ENCODE measurements at places on chromosomes 6 and 20.
A peak's percentile ranks its signal among the peaks of the same experiment; 100 is the strongest.

GRCh38 chr6:132483779-132484679, 28.9 kb downstream of the STX7 start:
- peak; percentile 36 for DNase-seq

DNA sequence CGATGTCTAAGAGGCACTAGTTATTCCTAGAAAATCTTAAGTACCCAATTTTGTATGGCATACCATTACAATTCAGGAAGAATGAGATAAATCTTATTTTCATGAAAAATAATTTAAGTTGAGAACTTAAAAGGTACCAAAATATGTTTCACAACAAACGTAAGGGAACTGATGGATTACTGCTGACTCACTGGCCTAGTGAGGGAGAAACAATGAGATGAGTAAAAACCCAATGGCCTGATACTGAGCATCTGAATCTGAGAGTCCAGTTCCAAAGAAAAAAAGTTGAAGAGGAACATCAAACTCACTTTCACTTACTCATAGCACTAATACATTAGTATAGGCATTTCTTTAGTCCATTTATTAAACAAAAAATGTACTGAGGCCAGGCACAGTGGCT, 56.0 kb downstream of the MDN1 start:
- DNase-seq, result no peak

DNA sequence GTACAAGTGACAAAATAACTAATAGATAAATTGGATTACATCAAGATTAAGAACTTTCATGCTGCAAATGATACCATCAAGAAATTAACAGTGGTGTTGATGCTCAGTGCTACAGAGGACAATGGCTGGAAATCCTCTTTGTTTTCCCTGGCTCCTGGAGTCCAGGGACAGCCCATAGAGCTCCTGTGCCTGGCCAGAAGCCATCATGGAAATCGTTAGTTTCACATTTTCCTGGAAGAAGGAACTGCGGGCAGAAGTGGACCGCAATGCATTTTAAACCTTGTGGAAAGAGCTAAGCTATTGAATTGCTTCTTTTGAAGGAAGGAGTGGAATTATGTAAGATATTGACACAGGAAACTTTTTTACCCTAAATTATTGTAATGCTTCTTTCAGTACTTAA, 276.0 kb downstream of the GJA1 start:
- no peak for DNase-seq

DNA sequence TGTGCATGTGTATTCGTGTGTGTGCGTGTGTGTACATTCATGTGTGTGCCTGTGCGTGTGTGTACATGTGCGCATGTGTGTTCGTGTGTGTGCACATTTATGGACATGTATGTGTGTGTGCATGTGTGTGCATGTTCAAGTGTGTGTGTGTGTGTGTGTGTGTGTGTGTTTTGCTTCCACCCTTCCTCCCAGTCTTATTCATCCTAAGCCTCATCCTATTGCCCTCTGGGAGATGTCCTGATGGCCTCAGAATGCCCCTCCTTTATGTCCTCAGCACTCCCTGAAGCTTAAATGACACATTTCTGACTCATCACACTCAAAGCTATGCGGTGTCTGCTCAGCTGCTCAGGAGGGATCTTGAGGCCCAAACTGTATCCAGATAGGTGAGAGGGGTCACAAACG, 76.6 kb upstream of the CCDC167 start:
- no peak for DNase-seq

- DNase-seq, result no peak
Observed at GRCh38 chr20:46398963-46399362, 7.5 kb downstream of the ELMO2 start.

GRCh38 chr20:13851279-13851678, 66.5 kb downstream of the NDUFAF5 start:
- no peak for DNase-seq

- no peak for DNase-seq
Observed at GRCh38 chr6:25661129-25661779, 9.2 kb downstream of the SCGN start.

- DNase-seq, result peak; percentile 92
Observed at GRCh38 chr20:47360297-47361056, 4.0 kb upstream of the ZMYND8 start.

DNA sequence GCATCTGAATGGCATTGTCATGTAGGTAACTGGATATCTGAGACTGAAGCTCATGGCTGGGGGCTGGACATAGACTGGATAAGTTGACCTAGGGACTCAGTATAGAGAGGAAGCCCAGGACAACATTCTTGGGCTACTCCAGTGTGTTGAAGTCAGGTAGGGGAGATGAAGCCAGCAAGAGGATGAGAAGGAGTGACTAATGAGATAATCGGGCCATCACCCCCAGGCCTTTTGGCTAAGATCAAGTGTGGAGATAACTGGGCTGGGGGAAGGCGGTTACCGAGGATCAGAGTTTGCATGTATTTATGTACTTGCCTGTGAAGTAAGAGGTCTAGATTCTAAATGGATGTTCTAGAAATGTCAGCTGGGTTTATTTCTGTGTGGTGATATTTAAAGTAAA, 73.4 kb downstream of the ELOVL2 start:
- DNase-seq, result no peak

GRCh38 chr20:58286729-58287128, 22.8 kb upstream of the RAB22A start:
- no peak for DNase-seq

GRCh38 chr6:13808801-13809200, 5.6 kb downstream of the MCUR1 start:
- no peak for DNase-seq

DNA sequence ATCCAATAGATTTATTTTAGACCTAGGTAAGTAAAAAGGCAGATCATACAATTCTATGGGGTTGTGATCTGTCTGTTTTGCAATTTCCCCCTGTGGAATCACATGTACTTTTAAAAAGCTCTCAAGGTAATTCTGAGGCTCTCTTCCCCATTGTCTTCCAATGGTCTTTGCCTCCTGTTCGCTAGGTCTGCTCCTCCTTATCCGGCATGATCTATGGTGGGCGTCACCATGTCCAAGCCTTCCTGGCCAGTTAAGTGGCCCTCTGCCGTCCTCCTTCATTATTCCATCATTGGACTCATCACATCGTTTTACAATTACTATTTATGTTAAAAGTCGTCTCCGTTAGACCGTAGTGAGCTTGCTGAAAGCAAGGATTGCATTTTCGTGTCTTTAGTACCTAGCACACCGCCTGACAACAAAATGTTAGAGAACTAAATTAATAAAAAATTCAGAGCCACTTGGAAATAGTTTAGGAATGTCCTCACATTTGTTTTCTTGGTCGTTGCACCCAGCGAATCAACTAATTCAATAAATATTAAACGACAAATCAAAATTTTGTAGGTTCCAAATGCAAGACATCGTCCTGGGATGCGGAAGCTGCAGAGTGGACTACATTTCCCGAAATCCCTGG, 2.2 kb upstream of the STXBP5 start:
- peak; percentile 73 for DNase-seq

GRCh38 chr6:152723398-152723797, 25.7 kb downstream of the MYCT1 start:
- peak; percentile 62 for DNase-seq

- DNase-seq, result no peak
Observed at GRCh38 chr6:143963158-143963919, 44.7 kb downstream of the PLAGL1 start.

GRCh38 chr6:45702849-45703739, 312.6 kb downstream of the CLIC5 start:
- DNase-seq, result no peak

DNA sequence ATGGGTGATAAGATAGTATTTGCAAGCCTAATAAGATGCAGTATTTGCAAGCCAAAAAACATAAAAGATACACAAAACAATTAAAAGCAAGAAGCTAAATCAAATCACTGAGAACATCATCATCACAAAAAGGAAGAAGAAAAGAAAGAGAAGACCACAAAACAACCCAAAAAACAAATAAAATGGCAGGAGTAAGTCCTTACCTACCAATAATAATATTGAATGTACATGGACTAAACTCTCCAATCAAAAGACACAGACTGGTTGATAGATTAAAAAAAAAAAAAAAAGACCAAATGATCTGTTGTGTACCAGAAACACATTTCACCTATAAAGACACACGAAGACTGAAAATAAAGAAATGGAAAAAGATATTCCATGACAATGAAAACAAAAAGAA, 37.7 kb downstream of the ECHDC1 start:
- DNase-seq, result no peak

GRCh38 chr20:59123011-59123677, 40.5 kb upstream of the ZNF831 start:
- DNase-seq, result no peak

DNA sequence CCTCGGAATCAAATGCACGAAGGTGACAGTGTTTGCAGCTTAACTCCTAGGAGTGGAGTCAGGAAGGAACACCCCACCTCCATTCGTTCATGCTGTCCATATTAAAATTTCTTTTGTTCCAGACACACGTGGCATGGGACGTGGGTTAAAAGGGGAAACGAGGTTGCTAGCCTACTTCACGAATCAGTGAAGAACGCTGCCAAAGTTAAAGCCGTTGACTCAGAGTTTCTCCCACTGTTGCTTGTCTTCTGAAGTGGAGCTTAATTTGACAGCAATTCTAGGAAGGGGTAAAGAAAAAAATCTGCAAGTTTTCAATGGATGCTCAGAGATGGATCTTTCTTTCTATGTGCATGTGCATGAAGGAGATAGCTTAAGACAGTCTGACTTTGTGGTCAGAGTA, 499.1 kb downstream of the CD83 start:
- DNase-seq, result no peak

GRCh38 chr20:51958099-51959065, 156.1 kb upstream of the SALL4 start:
- no peak for DNase-seq

GRCh38 chr6:88380618-88381288, 214.6 kb upstream of the CNR1 start:
- DNase-seq, result no peak

DNA sequence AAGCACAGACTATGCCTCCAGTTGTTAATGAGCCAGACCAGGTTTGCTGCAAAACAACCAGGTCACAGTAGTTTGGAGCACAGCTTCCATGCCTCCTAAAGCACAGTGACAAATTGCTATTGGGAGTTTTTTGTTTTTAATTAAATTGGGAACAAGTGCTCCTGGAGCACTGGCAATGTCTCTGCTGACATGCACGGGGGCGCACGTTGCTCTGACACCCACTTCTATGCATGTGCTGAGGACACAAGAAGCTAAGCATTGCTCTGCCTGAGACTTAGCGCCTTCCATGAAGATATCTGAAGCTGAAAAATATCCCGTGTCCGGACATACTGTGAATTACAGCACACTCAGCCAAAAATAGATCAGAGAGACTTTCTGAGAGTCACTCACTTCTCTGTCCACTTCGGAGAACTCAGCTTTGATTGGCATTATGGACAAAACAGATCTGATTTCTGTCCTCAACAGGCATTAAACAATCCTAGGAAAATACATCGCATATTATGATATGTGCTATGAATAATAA, 18.6 kb upstream of the GGTLC1 start:
- DNase-seq, result no peak
